GM23248 (cell line): ENCODE measurements at places on chromosomes 16 and 17. TPM values are rescaled to one million over a fixed set of nuclear protein-coding genes. Genes with fewer than 3 reads are reported as not detected.

Gene HLF
- not detected in 2 replicates for total RNA-seq

Gene CALB2
- total RNA-seq, result 1.8 TPM in 1 of 2 replicates, not detected in the other

DNA sequence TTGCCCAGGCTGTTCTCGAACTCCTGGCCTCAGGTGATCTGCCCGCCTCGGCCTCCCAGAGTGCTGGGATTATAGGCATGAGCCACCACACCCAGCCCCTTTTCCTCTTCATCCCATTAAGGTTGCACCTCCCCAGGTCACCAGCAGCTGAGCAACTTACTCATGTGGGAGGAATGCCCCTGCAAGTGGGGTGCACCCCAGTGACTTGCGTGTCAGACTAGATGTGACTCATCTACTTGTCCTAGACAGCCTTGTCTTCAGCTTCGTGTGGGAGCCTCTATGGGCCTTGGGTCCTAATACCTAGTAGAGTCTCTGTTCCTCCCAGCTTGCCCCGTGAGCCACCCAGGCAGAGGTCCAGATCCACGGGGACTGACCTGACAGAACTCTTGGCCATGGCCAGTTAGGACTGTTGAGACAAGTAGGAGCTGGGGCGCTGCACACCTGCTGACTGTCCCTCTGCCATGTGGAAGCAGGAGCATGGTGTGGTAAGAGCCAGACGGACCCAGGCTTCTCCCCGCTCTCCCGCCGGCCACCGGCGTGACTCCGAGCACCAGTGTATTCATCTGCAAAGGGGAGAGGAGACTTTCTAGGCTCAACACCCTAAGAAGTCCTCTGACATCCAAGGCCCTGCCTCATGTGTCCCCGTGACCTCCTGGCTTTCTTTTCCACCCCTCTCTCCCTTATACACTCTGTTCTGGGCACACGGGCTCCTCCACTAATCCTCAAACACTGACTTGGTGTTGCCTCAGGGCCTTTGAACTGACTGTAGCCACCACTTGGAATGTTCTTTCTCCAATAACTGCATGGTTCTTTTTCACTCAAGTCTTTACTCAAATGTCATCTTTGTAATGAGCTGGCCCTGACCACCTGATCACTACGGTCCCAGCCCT, 11.6 kb upstream of the CBX4 start:
- no peak overlapping the region for H3K27ac ChIP-seq
- no peak overlapping the region for H3K4me3 ChIP-seq
- H3K36me3 ChIP-seq, result no peaks in the 10 kb centered on the region
- H3K4me1 ChIP-seq, result no peaks in the 10 kb centered on the region

DNA sequence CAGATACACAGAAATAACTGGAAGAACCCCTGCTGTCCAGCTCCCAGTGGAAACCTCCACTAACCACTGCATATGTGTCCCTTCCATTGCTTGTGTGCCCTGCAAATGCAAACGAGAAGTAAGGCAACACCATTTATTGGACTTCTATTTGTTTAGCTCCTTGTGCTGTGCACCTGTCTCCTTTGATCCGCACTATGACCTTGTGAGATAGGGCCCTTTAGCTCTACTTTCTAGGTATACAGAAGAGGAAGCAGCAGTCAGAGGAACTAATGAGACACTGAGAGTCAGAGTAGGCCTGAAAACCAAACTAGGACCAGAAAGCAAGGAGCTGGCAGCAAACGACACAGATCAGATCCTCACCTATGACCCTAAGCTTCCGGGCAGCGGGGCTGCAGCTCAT, 22.4 kb downstream of the SOX9 start:
- H3K4me3 ChIP-seq, result no peak overlapping the region
- H3K4me1 ChIP-seq, result peaks cover 17% of the 10 kb centered on the region
- H3K27me3 ChIP-seq, result no peaks in the 10 kb centered on the region
- H3K27ac ChIP-seq, result no peak overlapping the region

Gene BAIAP3
- 0.13 and 0.86 TPM in 2 replicates for total RNA-seq
